ENCODE measurements at places on chromosomes 3 and 15.

- DNase-seq: no peak
These were observed 888 bp downstream of the PPP2R3A start for GRCh38 chr3:135966271-135966961.

DNA sequence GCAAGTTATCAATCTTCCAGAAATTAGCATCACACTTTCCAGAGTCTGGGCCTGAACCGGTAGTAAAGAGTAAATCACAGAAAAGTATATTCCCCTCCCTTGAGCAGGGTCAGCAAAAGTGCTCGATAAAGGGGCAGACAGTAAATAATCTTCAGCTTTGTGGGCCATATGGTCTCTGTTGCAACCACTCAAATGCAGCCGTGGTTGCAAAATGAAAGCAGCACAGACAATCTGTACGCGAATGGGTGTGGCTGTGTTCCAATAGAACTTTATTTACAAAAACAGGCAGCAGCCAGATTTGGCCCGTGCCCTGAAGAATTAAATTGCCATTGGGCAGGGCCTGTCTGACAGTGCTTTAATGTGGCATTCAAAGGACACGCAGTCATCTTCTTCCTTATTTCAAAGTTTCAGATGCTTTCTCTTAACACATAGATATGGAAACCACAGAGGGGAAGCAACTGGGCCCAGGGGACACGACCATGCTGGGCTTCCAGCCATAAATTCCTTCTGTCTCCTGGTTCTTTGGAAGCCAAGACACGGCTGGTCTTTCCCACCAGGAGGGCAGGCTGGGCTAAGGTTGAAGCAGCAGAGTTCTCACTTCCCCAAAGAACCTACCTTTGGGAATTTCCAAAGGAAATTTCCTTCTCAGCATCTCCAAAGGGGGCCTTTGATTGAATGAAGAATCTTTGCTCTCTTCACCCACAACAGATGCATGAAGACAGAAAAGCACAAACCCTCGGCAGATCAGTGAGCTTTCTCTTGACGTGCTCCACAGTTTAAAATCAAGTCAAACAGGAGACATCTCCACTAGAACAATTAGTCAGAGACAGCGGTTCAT is 489.8 kb upstream of the PROK2 start:
- DNase-seq: no peak

DNA sequence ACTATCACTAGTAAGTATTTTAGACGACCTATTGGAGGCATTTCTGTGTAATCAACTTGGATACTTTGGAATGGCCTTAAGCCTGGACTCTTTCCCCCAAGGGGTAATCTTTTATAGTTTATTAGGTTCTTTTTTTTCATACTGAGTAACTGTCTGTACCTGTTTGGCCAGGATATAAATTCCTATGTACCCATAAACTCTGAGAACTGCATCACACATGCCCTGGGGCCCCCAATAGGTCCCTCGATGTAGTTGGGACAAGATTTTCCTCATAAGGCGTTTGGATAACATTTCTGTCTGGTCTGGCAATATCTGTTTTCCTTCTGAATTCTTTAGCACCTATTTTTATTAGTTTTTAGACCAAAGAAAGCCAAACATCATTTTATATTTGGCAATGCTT is 86.4 kb upstream of the WNT7A start:
- no peak for DNase-seq

DNA sequence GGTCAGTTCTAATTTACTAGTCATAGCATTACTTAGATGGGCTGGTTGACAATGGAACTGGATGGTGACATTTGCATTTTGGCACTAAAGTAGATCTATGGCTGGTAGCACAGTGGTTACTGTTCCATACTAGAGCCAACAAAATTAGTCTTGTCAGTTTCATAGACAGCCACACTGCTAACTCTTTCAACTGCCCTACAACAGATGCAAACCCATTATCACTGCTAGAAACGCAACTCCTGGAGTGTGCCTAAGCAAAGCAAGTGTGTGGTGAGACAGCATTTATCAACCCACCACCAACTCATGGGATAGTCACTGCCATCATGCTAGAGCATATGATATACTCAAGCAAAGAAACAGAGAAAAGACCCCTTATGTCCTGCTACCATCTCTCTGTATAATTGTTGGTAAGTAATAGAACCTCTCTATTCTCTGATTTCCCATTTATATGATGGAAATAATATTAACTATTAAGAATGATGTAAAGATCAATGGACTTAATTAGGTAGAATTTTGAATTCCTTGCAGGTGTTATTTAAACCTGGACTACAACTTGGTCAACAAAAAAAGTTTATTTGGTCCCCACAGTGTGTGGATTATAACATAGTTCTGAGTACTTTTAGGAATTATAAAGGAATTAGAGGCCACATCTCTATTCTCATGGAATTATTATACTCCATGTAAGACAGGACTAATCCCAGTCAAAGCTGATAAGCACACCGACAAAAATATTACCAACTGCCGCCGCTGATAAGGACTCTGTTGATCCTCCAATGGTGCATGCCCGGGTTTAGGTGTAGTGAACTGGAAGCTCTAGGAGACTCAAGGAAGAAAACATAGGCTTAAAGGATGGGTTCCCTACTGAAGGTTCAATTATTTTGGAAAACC is 19.9 kb upstream of the ABHD5 start:
- DNase-seq: no peak

GRCh38 chr15:67832031-67832551 is 6.8 kb downstream of the SKOR1 start:
- DNase-seq: no peak

GRCh38 chr3:136353461-136353860 is 103.3 kb downstream of the PCCB start:
- no peak for DNase-seq

GRCh38 chr3:155159301-155159700 is 79.2 kb downstream of the MME start:
- no peak for DNase-seq

DNA sequence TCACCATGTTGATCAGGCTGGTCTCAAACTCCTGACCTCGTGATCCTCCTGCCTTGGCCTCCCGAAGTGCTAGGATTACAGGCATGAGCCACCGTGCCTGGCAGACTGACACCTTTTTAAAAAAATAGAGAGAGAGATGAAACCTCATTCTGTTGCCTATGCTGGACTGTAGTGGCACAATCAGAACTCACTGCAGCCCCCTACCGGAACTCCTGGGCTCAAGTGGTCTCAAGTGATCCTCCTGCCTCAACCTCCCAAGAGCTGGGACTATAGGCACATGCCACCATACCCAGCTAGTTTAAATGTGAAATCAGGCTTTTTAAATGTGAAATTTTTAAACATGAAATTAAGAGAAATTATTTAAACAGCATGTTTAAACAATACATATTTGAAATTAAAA is 265.2 kb upstream of the UBE2E1 start:
- DNase-seq: no peak

DNA sequence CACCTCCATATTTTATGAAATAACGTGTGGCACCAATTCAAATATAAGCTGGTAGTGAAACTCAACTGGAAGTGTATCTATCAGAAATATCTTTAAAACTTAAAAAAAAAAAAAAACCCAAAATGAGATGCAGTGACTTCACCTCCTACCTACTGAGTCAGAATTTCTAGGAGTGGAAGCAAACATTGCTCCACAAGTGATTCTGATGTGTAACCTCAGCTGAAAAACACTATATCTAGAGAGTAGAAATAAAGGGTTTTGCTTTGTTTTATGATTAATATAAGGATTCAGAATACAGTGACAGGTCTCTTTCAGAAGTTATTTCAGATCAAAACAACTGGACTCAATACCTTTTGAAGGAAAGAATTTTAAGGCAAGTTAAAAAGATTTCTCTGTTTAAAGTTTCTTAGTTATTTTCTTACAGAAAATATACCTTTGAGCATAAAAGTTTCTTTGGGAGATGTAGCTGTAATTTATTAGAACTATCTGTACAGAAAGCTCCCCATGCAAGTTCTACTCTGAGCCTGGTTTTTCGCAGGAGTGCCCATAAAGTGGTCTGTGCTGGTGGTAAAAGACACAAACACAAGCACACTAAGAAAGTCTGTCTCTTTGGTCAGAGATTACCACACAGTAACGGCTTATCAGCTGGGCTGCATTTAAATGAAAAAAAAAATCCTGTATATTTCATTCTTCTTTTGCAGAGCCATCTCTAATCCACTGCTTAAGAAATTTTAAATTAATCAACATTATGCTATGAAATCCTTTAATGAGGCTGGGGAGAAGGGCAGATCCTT is 59.9 kb upstream of the PPIB start:
- no peak for DNase-seq

GRCh38 chr3:187162265-187162953 is 23.1 kb upstream of the RPL39L start:
- no peak for DNase-seq

GRCh38 chr15:86295511-86295910 is 215.8 kb downstream of the AGBL1 start:
- no peak for DNase-seq

GRCh38 chr3:160703974-160704373 is 27.0 kb downstream of the ARL14 start:
- DNase-seq: no peak

DNA sequence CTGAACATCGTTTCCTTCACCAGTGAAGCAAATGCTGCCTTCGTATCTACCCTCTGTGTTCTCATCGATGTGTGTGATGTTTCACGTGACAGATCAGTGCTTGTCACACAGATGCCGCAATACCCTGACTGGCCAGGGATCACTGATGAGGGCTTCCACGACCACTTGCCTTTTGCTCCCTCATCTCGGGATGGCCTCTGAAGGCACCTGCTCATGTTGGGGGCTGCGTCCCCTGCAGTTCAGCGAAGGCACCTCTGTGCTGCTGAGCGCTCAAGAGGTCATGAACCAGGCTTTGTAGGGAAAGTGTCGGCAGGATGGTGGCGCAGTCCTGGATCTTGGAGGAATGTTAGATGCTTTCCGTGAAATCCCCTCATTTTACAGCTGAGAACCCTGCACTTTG is 79.2 kb upstream of the KLF13 start:
- no peak for DNase-seq

DNA sequence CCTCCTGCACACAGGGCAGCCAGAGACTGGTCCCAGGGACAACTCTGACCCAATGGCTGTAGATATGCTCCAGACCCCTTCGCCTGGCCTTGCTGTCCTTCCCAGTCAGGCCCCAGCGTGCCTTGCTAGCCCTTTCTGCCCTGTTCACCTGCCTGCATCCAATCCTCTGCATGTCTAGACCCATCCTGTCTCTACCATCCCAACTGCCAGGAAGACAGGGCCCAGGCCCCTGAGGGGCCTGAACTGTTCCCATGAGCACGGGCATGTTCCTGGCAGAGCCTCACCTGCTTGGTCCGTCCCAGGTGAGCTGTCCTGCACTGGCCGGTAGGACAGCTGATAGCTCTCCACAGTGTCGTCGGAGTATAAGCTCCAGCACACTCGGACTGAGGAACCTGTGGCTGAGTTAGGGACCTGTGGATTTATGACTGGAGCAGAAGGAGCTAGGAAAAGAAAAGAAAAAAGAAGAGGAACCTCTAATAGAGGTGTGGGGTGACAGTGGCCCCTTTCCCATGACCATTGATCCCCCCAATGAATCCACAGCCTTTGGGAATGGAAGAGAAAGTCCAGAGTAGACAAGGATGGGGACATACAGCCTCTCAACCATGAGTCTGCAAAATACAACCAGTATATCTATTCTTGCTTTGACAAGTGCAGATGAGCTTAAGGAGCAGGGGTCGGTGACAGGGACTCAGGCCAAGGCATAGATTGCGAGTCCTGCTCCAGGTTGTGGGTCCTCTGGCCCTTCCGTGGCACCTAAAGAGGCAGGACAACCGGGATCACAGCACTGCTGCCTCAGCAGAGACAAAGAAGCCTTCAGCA is 33.9 kb downstream of the FSD2 start:
- DNase-seq: no peak

DNA sequence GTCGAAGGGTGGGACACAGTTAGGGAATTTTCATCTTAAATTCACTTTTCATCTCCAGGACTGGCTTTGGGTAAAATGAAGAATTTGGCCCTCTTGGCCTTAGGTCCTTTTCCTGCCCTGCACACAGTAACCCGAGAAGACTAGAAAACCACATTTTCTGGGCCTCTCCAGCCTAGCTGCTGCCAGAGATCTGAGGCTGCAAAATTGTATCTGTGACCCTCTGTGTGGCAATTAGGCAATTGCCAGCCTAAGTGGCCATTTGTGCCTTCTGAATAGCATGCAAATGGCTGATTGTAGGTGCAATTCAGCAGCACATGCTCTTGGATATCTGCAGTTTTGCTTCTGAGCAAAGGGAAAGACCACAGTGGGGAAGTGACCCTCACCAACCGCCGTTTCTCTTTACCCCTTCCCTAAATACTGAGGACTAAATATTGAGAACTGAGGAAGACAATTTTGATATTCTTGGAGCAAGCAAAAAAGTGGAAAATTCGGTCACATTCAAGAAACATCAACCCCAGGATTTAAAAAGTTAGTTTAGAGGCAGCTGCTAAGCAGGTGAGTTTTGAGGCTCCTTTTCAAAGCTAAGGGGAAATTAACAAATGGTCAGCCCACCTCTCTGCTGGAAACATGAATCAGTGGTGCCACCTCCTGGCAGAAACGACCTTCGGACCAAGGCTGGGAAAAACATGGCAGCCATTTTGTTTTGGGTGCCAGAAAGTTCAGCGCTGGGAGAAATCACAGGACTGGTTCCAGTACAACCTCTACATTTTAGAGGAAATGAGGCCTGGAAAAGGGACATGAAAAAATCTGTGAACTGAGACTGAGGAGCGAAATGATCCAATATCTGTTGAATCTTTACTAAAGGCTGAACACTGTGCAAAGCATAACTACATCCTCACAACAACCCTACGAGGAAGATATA is 56.6 kb upstream of the PRTG start:
- no peak for DNase-seq

DNA sequence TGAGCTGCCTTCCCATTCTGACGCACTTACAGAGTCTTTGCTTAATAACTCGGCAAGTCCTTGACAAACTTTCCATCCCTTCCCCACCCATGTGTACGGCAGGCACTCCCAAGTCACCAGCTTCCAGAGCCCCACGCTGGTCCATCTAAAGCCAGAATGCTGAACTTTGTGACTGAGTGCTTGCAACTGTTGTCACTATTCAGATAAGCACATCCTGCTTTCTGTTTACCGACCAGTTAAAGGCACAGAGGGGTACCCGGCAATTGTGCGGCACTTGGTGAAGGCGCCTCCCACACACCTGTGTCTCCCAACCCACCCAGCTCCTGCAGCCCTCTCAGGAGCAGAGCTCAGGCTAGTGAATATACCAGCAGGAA is 430.6 kb downstream of the FOXP1 start:
- DNase-seq: no peak

- no peak for DNase-seq
These were observed 6.7 kb downstream of the CMTM8 start for GRCh38 chr3:32245200-32245599.

DNA sequence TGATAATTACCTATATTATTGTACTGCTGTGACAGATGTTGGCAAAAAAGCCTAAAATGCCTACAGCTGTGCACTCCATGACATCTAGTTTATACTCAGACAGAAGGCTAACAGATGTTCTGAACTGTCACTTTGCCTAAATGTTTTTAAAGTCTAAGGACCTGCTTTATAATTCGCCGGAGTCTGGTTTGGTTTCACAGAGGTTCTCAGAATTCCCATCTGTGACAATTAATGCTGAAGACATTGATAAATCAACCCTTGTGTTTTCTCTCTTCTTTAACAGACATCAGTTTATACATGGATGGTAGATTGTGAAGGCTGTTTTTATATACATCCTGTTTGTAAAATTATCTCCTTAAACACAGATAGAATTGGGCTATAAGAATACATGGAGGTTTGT is 19.8 kb upstream of the SOX2 start:
- no peak for DNase-seq
